Omental fat pad (tissue), 4 donors: ENCODE measurements at places on chromosomes 5 and 9.

- no peak for DNase-seq
Observed at GRCh38 chr5:164000819-164001218, 495.4 kb downstream of the MAT2B start.

DNA sequence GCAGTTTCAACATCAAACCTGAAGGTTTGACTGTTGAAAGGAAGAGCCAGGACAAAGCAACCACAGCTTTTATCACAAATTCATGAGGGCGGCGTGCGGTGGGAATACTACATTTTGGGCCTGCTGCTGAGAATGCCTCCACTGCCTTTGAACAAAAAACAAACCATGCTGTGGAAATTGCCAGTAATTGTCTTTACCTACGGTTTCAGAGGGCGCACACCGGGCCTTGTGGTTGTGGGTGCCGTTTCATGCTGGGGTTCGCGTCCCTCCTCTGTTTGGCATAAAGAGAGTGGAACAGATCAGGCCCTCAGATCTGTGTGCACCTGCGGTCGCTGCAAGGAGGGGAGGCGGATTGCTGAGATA lies 27.6 kb upstream of the TCF7 start:
- DNase-seq: no peak

- DNase-seq: no peak
Observed at GRCh38 chr9:81632599-81632998, 56.7 kb downstream of the TLE1 start.

DNA sequence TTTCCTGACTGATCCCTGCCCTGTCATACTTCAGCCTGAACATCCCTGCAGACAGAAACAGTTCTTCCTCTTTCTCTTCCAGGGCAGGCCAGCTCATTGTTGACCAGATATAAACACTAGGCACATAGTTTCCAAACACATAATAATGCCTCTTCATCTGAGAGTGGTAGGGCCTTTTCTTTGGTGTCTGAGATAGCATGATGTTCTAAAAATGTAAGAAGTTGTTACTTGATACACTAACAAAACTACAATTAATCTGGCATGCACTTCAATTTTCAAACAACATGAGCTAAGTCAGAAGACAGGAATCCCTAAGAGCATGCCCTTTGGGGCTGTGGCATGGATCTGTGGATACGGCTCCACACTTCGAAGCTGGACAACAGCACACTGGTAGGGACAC lies 246.6 kb downstream of the SPOCK1 start:
- DNase-seq: no peak

DNA sequence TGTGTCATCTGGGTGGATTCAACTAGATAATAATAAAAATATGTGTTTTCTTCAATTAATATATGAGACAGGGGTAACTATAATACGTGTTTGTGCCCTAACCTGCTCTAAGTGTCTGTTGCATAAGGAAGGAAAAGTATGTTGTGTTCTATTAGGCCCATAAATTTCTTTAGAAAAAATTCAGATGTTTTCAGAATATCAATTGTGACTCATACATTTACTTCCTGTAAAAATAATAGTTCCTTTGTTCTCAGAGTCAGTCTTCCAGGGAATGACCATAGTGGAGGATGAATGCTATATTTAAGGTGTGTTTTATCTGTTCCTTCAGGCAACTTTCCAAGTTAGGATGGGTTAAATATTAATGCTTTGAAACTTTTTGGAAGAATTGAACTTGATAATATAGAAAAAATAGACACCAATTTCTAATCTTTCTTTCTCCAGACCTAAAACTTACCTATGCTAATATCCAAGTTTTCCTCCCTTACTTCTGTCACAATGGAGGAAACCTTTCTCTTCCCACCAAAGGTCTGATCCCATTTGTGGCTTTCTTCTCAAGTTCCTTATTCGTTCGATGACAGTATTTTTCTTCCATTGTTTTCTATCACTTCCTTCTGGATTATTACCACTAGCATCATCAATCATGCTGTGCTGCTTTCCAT lies 49.9 kb downstream of the ISL1 start:
- no peak for DNase-seq
